ENCODE measurements at places on chromosomes 1 and 21.

- no peak for DNase-seq
Measured at GRCh38 chr1:48784301-48784700, 7.6 kb upstream of the BEND5 start.

GRCh38 chr1:248393050-248393449, 9.8 kb upstream of the OR2T1 start:
- DNase-seq, result no peak

DNA sequence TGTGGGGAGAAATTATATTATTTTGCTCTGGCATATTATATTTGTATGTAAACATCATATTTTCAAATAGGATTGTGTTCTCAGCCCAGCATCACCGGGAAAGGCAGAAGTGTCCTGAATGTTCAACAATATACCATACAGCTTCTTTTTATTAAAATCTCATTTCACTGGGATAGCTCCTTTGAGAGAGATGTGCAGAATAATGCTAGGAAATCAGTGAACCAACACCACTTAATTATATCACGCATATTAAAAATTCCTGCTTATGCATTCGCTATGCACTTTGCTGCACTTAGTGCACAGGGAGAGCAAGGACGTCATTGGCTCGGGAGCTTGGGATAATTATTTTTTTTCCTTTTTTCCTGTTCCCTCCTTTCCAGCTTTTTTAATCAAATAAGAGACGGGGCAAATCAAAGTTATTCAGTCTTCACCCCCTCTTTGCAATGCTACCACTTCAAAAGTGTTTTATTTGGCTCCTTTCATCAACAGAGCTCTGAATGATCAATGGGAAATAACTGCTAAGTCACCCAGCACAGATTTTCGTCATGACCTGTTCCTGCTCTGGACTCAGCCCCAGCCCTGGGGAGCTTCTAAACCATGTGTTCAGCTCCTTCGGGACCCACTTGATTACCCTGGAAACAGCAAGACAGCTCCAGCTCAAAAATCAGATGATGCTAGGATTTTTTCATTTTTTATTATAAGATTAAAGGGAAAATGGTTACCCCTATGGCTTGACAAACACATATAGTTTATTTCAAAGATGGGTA, 165.5 kb upstream of the DUSP10 start:
- DNase-seq, result no peak

- DNase-seq, result no peak
Measured at GRCh38 chr1:111727056-111727455, 12.1 kb downstream of the INKA2 start.

DNA sequence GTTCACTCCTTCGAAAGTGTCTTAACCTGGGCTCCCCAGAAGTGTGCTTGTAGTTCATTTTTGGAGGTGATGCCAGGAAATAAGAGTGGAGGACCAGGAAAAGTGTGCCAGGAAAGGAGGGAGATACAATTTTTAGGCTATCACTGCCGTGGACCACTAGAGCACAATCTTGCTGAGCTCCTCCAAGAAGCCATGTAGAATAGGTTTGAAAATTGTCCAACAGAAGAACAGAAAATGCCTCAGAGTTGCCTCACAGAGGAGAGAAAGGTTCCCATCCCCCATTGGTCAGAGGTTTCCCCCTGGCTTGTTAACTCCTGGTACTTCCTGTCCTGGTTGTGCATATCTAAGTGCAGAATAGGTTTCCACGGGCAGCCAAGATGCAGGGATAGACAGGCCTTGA, 41.6 kb downstream of the CATSPERE start:
- no peak for DNase-seq

- no peak for DNase-seq
Measured at GRCh38 chr1:91754348-91754747, 131.6 kb downstream of the TGFBR3 start.

GRCh38 chr1:56979986-56980755, 14.4 kb upstream of the C8B start:
- DNase-seq, result no peak

DNA sequence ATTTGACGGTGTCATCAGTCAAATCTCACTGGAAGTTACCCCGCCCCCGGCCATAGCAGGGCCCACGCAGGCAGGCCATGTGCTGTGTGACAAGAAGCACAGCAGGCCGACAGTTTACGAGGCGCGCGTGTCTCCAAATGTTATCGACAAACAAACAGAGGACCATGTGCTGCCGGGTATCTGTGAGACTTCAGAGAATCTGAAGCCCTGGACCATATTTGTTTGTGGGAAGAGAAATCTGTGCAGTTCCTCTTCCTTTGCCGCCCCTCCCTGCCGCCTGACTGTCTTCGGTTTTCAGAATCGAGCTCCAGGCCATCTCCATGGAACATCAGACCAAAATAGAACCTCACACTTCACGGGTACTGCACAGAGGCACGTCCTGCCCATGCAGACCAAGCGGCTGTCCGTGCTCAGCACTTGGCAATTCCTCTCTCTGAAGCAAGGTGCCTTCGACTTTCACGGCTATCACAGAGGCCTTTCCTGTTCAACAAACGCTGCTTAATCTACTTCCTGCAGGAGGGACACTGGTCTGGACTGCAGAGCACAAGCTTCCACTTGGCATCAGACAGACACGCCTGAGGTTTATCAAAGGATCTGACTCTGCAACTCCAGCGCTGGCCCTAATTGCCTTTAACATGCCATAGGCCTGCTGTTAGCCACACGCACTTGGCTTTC, 135.7 kb upstream of the KRTAP19-8 start:
- DNase-seq, result no peak

DNA sequence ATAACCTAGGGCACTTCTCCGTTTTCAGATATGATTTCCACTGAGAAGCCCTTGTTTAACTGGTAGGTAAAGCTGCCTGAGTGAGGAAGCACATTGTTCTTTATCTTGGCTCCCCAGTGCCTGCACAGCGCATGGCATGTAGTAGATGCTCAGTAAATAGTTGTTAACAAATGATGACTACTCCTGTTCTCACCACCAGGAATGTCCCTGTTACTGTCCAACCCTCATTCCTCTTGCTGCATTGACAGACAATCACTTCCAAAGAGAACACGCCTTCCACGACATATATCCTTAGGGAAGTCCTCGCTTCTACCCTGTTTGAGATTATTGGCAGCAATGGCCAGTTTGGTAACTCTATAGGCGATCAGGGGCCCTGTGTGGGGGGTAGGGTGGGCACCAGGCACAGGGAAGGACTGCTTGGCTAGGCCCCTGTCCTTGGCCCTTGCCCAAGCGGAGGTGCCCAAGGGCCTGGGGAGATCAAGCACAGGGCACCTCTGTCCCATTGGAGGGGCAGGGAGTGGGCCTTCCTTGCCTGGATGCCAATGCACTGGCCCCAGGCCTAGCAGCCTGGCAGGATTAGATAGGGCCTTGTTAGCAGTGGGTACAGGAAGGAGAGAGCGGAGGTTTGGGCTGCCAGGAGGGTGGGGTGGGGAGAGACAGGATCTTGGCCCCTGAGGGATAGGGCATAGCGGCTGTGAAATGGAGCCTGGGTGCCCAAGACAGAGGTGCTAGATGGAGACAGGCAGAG, 10.2 kb downstream of the NES start:
- no peak for DNase-seq

GRCh38 chr1:2273401-2274090, 45.4 kb downstream of the SKI start:
- no peak for DNase-seq

- DNase-seq, result no peak
Measured at GRCh38 chr1:244836584-244836983, 1.1 kb downstream of the COX20 start.

DNA sequence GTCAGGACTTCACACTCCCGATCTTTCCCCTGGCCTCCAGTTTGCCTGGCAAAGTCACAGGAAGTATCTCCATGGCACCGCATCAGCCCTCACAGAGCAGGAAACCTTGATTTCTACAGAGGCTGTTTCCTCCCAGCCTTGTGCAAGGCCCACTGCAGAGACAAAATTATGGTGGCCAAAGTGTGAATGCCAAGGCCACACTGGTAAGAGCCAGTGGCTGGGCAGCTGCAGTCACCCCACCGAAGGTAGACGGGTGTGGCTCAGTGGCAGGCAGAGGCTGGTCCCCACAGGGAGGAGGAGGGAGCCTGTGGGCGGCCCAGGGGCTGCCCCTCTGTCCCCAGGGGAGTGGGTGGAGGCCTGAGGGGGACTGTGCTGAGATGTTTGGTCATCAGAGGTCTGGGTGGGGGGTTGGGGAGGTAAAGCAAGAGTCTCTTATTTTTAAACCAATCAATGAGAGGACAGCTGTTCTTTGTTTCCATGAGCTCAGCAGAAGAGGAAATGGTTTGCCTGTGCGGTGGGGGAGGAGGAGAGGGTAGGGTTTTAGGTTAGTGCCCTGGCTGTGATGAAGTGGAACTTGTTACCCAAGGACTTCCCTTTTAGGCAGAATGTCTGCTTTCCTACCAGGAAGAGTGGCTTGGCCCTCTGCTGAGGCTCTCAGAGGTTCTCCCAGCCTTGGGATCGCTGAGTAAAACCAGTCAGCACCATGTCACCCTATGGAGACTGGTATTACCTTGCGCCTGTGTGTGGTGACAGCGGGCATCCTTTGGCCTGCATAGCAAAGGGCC, 18.0 kb upstream of the BTG2 start:
- no peak for DNase-seq

DNA sequence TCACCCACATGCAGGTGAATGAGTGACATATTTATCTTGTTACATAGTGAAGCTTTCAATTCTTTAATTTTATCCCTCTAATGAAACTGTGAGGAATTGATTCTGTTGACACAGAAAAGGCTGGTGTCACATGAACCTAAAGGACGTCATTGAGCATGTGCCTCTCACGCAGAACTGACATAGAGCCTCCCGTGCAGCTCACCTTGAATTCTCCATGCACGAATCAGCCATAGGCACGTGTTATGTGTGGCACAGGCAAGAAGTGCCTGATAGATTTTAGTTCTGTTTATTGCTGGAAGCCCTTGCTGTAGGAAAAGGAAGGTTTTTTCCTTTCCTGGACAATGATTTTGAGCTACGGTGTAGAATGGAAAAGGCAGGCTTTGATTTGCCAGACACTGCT, 11.3 kb downstream of the ADARB1 start:
- no peak for DNase-seq

DNA sequence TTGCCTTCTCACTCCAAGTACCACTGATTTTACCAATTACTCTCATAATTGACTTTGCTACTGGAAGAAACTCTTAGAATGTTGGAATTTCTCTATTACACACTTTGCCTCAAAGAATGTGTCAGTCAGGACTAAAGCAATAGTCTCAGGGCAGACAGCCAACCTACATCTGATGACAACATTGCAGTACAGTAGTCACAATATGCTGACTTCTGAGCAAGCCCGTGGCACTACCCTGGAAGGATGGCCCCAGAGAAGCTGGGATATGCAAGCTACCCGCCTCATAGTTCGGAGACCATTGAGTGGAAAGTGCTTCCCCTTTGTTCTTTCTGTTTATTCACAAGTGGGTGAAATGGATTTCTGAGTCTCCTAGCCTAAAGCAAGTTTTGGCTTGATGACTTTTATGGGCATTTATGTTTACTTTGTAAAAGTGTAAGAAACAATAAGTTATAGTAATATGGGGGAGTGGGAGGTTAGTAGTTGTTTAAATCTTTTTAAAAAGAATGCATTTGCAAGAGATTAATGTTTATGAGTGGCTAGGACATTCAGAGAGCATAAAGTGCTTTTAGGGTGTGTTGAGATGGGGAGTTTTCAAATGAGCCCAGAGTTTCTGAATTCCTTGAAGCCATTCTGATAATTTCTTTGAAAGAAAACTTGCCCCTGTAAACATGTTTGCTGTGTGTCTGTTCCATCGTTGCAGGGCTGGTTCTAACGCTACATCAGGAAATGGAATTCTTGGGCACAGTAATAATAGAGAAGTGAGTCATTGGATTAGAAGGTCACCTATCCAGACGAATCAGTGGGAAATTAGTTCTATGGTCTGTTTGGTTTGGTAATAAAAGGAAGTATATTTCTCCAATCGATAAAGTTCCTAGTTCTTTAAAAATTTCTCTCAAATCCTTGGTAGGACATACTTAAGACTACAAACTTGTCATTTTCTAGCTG, 63.8 kb downstream of the LMO4 start:
- no peak for DNase-seq

- no peak for DNase-seq
Measured at GRCh38 chr21:29221253-29221744, 77.4 kb upstream of the BACH1 start.

GRCh38 chr1:20237646-20238045, 51.3 kb upstream of the PLA2G2C start:
- no peak for DNase-seq

DNA sequence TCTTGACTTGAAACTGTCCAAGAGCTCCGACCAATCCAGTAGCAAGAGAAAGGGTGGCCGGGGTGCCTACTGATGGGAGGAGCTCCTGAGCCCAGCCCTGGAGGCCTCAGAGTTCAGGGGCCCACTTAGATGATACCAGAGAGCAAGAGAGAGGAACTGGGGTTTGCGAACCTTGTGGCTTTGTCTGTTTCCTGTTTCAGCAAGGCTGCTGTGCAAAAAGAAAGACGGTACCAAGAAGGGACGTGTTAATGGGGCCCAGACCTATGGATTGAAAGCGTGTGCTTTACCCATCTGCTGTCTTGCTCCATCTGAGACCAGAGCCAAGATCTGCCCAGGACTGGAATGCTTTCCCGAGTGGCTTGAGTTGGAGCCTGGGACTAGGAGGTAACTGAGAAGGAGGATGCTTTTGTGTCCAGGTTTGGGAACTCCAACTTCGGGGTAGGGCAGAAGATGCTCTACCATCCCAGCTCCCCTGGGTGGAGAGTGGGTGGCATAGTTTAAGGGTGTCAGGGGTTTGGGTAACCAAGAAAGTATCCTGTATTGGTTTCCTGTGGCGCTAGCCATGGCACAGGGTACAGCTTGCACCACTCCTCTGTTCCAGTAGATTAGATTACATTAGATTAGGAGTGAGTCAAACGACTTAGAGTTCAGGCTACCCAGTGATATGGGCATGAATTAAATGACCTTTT, at the start of gene TRAF3IP3:
Gene TRAF3IP3 (plus strand): TSS at position 128 of the 689 bp plus-strand sequence. CDS start 3,987 bp downstream, outside the sequence.
- no peak for DNase-seq

DNA sequence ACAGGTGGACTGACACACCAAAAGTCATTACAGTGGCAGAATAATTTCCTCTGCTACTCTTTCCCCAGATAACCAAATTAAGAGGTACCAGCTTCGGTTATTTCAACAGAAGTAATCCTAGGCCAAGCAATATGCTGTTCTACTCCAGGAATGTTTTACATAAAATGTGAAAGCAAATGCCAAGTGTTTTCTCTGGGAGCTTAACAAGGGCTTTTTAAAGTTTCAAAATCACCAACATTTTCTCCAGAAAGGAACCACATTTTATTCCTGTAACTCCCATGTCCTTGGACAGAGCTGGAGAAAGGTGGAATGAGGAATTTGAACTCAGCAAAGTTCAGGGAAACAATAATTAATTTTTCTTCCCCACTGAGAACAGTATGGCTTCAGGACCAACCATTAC, 27.2 kb downstream of the CNN3 start:
- no peak for DNase-seq

GRCh38 chr1:6976044-6976375, 190.8 kb downstream of the CAMTA1 start:
- DNase-seq, result no peak

DNA sequence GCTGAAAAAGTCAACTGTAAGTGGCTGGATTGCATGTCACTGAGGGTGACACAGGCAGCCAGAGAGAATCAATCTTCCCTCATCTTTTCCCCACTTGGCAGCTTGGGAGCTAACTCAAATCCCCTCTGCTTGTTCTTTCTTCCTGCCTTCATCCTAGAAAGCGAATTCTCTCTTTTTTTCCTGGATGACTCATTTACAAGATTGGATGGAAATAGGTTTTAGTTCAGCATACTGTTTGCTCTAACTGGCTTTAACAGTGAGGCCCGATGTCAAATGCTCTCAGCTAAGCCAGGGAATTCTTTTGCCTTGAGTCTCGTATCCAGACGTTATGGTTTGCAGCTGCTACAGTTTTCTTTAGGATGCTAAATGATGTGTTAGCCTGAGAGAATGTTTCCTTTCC, 72.7 kb downstream of the HUNK start:
- DNase-seq, result no peak

Data from NT2/D1 (cell line).